ENCODE measurements at places on chromosomes 2 and 18. TPM values are rescaled to one million over a fixed set of nuclear protein-coding genes. Genes with fewer than 3 reads are reported as not detected.

Gene IL36G
- total RNA-seq = not detected

Gene ASPRV1
- 1.4 TPM for total RNA-seq

Gene SCN9A
- total RNA-seq = 46.4 TPM

- no peak for DNase-seq
Observed at GRCh38 chr2:37711308-37711731, 39.9 kb upstream of the CDC42EP3 start.

- peak; percentile 46 for DNase-seq
Observed at GRCh38 chr18:8478166-8478967, 130.9 kb upstream of the RAB12 start.

- no peak for DNase-seq
Observed at GRCh38 chr2:17581831-17582230, 41.3 kb downstream of the VSNL1 start.

GRCh38 chr2:28681158-28681571, 70.5 kb upstream of the PPP1CB start:
- no peak for DNase-seq

GRCh38 chr18:35680139-35680551, 98.6 kb downstream of the GALNT1 start:
- DNase-seq = no peak
